ENCODE measurements at places on chromosomes 2 and 18.

DNA sequence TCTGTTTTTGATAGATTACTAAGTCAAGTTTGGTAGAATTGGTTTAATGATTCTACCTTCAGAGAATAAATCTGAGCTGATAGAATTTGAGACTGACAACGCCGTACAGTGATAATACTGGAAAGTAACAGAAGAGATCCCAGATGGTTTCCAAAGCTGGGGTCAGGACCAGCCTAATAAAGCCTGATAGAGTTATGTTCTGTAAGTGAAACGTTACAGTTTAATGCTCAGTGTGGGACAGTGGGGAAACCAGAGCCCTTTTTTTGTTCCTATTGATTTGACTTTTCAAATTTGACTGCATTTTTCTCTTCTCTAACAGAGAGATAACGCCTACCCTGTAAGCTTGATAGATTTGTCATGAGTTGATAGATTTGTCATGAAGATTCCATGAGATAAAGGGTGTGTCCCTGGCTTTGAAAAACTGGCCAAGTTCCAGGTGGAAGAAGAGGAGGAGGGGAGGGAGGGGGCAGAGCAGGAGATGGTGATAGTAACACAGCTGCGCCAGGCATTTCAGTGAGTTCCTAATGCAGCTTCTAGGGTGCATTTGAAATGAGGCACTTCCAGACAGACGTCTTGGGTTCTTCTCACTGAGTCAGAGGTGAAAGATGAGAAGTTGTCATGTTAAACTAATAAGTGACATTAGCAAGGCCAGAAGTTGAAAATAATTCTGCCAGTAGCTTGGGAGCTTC lies 65.1 kb downstream of the CERS6 start:
- no peak for DNase-seq

- DNase-seq, result no peak
Observed at GRCh38 chr2:235903782-235904584, 264.2 kb downstream of the GBX2 start.

DNA sequence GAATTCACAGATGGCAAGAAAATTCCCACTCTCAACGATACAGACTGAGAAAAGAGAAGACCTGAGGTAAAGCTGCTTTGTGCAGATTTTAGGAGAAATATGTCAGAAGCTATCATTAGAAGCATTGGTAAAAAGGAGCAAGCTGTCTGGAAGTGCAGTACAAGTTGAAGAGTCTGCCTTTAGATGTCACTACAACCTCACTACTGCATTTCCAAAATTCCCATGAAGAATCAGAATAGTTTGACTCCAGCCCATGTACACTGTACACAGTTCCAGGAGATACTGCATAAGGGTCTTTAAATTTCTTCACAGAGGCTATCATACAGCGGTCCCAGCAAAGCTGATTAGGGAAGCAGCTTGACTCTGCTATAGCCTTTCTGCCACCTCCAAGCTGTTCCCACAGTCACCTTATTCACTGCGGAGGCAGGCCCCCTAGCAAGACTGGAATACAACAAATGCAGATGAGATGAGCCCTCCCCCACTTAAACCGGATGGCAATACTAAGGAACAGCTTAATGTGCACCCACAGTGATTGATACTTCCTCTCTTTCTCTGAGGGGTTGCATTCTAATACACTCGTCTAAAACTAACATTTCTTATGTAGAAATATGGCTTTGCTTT lies 527.4 kb downstream of the TMEM182 start:
- DNase-seq, result peak; percentile 21

DNA sequence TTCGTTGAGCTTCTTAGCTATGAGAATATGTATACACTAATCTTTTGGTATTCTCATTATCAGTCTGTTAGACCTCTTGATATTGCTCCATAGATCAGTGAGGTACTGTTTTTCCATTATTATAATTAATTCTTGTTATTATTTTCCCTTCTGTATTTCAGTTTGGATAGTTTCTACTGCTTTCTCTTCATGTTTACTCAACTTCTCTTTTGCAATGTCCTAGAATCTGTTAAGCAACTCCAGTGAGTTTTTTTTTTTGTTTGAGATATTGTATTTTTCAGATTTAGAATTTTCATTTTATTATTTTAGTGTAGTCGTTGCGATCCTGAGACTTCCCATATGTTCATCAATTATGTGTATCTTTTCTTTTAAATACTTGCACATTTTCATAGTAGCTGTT lies 260.8 kb downstream of the SETBP1 start:
- no peak for DNase-seq

- DNase-seq, result no peak
Observed at GRCh38 chr2:26605999-26606846, 34.9 kb downstream of the CIB4 start.

- no peak for DNase-seq
Observed at GRCh38 chr2:9364791-9365497, 58.4 kb downstream of the ITGB1BP1 start.

Measured in Kasumi-1 (cell line).